Germinal center (tissue), 1 donor: ENCODE measurements at places on chromosomes 16 and 17.

DNA sequence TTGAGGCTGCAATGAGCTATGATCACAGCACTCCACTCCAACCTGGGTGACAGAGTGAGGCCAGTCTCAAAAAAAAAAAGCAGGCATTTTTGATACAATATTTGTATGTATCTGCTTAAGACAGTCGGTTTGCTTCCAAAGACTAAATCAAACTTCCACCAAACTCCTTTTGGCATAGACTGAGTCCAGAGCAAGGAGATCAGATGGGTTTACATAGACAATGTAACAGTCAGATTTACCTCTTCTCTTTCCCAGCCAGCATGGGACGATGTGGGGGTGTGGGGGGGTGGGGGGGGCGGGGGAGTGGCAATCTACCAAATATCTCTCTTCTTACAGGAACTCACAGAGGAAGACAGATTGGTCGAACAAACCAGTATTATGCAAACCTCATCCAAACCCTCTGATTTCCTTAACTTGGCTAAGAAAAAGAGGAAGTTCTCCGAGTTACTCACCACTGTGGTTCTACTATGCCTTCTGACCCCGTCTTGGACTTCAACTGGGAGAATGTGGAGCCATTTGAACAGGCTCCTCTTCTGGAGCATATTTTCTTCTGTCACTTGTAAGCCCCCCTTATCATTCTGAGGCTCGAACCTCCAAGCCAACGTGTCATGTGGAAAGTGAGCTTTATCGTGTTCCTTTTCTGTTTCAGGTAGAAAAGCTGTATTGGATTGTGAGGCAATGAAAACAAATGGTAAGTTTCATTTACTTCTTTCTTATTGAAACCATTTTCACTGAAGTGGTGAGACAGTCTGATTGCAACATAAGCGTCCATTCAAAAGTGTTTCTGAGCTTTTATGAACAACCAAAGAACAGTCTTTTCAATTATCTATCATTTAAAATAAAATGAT is at the start of gene MILR1:
MILR1 (plus strand) TSS at position 451 of the 848 bp plus-strand sequence; CDS start at position 505, 54 bp downstream.
- DNase-seq: peak; percentile 72

DNA sequence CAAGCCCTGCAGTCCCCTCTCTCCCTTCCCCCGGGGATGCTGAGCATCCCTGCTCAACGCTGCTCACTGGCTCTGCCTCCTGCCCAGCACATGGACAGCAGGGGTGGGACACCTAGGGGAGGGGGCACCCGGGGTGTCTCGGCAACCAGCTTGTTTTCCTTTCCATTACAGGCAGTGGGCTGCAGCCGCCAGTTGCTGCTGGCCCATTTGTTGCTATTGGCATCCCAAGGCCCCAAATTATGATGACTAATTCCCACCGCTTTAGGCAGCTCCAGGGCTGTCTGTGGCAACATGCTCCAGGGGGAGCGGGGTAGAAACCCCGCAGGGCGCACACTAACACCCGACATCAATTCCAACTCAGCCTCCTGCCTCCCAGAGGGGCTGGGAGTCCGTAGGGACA is 4.9 kb downstream of the SDK2 start:
- DNase-seq: no peak

GRCh38 chr16:69814078-69814477 is 51.9 kb downstream of the WWP2 start:
- DNase-seq: no peak

DNA sequence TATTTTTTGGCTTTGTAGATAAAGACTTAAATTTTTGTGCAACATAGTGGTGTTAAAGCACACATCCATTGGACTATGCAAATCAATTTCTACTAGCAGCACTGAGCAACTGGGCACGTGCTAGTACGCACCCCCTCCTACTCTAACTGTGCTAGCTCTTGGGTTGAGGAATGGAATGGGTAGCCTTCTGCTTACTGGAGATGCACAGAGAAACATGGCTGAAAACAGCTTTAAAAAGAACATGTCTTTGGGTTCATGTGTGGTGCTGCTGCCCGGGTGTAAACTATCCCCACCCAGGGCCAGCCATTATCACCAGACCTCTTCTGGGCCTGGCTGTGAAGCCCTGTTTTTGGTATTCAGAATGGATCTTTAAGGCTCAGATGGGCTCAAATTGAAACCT is 7.3 kb downstream of the ESRP2 start:
- peak; percentile 2 for DNase-seq

DNA sequence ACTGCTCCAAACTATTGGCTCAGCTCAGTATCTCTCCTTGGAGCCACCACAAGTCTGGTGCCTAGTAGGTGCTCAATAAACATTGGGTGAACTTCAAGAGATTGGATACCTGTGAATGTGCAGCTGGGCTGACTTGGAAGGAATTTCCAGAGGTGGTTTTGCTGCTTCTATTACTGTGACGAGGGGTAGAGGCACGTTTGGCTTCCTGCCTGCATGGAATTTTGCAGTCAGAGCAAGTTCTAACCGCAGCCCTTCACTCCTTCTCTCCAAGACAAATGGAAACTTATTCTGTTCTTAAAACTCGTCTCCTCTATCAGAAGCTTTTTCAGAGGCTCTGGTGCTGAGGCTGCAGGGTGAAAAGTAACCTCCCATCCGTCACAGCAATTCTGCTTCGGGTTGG is 342.5 kb downstream of the CPPED1 start:
- no peak for DNase-seq

- no peak for DNase-seq
Measured at GRCh38 chr16:11613381-11614303, 26.9 kb upstream of the LITAF start.

DNA sequence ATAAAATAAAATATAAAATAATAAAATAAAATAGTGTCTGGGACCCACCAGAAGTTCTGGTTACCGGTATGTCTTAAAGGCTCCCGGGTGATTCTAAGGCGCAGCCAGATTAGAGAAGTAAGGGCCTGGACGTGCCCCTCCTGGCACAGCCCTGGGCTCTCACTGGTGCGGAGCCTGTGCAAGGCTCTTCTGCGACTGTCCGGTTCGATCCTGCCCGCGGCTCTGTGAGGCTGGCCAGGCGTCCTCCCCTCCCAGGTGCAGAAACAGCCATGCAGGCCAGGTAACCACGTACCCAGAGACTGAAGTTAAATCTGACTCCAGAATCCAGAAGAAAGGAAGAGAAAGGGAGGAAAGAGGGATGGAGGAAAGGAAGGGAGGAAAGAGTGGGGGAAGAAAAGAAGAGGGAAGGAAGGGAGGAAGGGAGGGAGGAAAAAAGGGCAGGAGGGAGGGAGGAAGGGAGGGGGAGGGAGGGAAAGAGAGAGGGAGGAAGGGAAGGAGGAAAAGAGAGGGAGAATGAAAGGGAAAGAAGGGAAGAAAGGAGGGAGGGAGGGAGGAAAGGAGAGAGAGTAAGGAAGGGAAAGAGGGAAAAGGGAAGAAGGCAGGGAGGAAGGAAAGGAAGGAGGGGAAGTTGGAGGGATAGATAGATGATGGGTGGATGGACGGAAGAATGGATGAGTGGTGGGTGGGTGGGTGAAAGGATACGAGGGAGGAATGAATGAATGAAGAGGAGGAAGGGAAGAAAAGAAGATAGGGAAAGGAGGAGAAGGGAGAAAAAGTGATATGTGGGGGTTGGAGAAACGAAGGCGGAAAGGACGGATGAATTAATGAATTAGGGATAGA is 42.3 kb downstream of the C16orf82 start:
- DNase-seq: no peak

DNA sequence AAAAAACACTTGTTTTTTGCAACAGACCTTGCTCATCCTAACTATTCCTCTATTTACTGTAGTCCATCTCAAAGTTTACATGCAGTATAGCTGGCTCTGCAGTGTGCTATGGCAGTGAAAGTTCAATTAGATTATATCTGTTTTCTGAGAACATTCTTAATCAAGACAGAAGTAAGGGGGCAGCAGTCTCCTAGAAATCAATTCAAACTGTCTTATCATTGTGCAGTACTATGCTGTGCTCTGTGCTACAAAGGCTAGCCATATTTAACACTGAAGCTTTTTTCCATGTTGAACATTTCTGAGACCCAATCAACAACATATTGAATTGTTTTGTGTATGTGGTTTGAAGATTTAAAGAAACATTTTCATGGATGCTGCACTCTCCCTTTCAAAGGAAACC is 11.4 kb downstream of the NETO2 start:
- DNase-seq: no peak

DNA sequence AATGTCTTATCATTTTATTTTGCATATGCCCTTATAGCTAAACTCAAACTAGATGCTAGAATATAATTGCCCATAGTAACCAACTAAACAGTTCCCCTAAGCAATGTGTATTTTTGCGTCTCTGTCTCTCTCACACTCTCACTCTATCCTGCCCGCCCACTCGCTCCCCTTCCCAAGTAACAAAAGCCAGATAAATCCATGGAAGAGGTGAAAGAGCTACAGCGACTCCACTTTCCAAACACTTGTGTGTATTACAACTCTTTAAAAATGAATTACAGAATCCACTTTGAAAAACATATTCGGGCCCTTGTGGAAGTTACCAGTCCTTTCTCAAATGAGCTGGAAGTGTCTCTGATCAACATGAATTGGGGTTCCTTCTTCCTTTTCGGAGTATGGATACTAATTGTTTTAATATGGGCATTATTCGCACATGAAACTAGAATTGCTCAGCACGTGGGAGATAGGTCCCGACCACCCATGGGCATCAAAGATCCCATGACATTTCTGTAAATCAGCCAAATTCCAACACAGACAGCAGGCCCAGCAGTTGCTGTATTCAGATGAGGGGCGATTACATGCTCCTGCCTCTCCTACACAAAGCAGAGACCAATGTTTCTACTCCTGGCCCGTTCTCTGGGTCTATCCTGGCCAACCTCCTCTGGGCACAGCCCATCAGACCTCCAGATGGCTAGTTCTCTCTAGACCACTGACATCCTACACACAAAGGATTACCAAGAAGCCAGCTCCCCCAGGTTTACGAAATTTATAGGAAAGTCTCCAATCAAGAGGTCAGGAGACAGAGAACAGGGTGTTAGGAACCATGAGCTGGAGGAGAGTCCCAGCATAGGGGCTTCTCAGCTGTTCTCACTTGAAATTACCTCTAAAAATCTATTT is 121.5 kb downstream of the ZFHX3 start:
- no peak for DNase-seq

- no peak for DNase-seq
Measured at GRCh38 chr17:44926821-44927525, 11.7 kb upstream of the GFAP start.

- no peak for DNase-seq
Measured at GRCh38 chr16:81818568-81818896, 39.4 kb downstream of the PLCG2 start.

DNA sequence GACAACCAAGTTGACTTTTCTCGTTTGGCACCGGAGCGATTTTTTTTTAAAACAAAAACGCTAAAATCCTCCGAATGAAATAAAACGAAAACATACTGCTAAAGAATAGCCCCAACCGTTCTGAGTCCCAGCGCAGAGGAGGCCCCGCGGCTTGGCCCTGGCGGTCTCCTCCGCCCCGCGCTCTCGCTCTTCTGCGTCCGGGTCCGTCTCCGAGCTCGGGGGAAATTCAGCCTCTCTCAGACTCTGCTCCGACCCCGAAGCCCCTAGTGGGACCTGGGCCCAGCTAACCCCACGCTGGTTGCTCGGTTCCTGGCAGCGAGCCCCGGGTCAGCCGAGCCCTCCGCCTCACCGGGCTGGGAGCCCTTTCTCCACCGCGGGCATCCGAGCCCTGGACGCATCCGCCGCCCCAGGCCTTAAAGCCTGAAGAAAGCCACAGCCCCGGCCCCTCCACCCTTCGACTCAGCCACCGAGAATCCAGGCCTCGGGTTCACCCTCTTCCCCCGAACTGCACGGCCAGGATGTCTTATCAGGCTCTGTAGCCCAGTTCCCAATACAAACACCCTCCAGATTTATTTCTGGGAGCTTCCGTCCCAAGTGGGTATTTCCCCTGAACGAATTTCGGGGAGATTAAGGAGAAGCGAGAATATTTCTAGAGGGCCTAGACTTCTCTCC is 1.2 kb downstream of the TBX2 start:
- no peak for DNase-seq

GRCh38 chr17:81198826-81199481 is 23.8 kb downstream of the CEP131 start:
- no peak for DNase-seq

DNA sequence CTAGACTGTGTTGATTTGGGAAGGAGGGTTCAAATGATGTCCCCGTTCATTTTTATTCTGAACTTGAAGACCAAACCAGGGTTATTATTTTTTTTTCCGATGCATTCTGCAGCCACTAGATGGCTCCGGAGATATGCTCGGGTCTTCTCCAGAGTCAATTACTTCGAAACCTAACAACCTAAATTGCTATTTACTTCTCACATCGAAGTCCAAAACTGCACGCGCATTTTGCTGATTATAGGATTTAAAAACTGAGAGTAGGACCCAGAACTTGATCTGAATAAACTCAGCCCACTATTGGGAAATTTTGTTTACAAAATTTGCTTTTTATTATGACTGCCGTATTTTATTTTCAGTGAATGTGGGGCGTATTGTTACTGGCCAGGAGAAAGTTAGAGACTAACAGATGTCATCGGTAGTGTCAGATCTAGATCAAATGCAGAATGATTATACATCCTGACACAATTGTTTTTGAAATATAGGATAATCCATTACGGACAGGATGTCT is 263.8 kb downstream of the HS3ST3A1 start:
- no peak for DNase-seq

DNA sequence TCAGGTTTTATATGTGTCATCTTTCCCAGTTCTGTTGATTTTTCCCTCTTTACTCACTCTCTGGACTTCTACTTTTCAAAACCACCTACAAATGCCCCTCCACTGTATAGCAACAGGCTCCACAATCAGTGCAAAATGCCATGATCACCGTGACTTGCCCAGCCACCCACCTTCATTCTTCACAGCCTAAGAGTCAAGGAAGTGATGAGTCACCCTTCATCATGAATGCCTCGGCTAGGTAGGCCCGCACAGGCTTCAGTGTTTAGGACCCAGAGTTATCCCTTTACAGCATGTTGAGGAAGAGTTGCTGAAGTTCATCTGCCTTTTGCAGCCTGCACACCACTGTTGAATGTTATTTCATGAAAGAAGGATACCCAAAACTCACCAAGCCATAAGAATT is 158.6 kb downstream of the PMP22 start:
- DNase-seq: no peak

DNA sequence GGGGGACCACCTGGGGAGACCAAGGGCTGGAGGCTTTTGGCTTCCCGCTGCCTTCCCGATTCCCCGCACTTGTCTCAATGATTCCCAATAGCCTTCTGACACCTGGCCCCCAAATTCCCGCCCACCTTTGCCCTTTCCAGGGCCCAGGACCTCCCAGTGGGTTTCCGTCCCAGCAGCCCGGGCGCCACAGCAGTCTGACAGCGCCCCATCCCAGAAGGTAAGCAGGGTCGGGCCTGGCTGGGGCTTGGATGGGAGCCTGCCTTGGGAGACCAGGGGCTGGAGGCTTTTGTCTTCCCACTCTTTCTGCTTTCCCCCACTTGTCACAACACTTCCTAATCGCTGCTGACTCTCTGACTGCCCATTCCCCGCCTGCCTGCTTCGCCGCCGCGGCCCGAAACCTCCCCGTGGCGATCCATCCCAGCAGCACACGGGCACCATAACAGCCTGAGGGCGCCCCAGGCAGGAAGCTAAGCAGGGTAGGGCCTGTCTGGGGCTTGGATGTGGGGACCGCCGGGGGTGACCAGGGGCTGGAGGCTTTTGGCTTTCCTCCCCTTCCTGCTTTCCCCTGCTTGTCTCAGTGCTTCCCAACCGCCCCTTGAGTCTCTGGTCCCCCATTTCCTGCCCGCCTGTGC is 2289.3 kb downstream of the TP53TG3F start:
- DNase-seq: no peak

GRCh38 chr17:5126719-5127488 is 11.1 kb downstream of the USP6 start:
- DNase-seq: no peak

GRCh38 chr16:48525201-48526057 is 84.6 kb downstream of the N4BP1 start:
- no peak for DNase-seq

- DNase-seq: no peak
Measured at GRCh38 chr17:45734598-45734997, 49.5 kb upstream of the CRHR1 start.
